Pericardium fibroblast (primary cell): ENCODE measurements at places on chromosomes 2 and 18. TPM values are rescaled to one million over a fixed set of nuclear protein-coding genes. Genes with fewer than 3 reads are reported as not detected.

Gene ATP6V1C2
- total RNA-seq, result 0.23 TPM in 1 of 2 replicates, not detected in the other

Gene POTEC
- total RNA-seq, result not detected in 2 replicates

Gene RHOB
- total RNA-seq, result 231 and 383 TPM in 2 replicates

Gene TBC1D8
- 11.4 and 13.5 TPM in 2 replicates for total RNA-seq

Gene ZNF24
- total RNA-seq, result 15.2 and 15.5 TPM in 2 replicates

Gene GALNT14
- 0.09 TPM in 1 of 2 replicates, not detected in the other for total RNA-seq

Gene MLPH
- 11.7 and 23.2 TPM in 2 replicates for total RNA-seq

Gene ONECUT2
- not detected in 2 replicates for total RNA-seq

Gene CTAGE1
- under 0.01 TPM in 1 of 2 replicates, not detected in the other for total RNA-seq

Gene FAM237A
- total RNA-seq, result not detected in 2 replicates

Gene ATP6V1B1
- total RNA-seq, result 0.51 and 0.93 TPM in 2 replicates

Gene ANO7
- 0.51 and 0.70 TPM in 2 replicates for total RNA-seq

Gene CGREF1
- total RNA-seq, result 9.0 and 10.2 TPM in 2 replicates

Gene ZNF804A
- 0.51 and 1.3 TPM in 2 replicates for total RNA-seq
